ENCODE measurements at places on chromosomes 6 and 20. TPM values are rescaled to one million over a fixed set of nuclear protein-coding genes. Genes with fewer than 3 reads are reported as not detected.

The PPIL6 gene
- 0.58 TPM for total RNA-seq

The BPIFB6 gene
- total RNA-seq: not detected

The CLVS2 gene
- 0.14 TPM for total RNA-seq

The SLC32A1 gene
- 0.09 TPM for total RNA-seq

DNA sequence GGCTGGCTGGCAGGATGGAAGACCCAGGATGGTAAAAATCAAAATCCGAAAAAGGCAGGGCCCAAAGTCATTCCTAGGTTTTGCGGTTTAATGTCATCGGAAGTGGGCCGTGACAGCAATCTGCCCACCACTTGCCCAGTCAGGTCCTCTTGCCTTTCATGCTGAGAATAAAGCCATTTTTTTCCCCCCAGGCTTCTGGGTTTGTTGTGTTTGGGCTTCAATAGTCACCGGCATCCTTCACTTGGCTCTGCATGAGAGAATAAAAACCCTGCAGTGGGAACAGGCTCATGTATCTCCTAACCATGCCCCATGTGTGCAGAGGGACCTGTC is 56.1 kb downstream of the MEP1A start:
- DNase-seq: no peak

DNA sequence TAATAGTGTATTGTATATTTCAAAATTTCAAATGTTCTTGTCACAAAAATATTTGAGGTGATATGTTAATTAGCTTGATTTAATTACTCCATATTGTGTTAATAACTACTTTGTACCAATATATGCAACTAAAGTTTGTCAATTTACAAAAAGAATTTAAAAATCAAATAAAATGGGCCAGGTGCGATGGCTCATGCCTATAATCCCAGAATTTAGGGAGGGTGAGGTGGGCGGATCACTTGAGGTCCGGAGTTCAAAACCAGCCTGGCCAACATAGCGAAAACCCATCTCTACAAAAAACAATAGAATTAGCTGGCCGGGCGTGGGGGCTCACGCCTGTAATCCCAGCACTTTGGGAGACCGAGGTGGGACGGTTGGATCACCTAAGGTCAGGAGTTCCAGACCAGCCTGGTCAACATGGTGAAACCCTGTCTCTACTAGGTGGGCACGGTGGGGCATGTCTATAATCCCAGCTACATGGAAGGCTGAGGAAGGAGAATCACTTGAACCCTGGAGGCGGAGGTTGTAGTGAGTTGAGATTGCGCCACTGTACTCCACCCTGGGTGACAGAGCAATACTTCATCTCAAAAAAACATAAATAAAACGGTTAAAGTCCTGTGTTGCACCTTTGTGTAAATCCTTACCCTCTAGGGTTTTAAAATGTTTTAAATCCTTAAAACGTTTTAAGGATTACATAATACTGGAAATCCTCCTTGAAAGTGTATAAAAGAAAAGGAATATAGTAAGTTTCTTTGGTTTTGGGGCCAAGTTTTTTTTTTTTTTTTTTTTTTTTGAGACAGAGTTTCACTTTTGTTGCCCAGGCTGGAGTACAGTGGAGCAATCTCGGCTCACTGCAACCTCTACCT is 4.0 kb downstream of the HSPA1B start:
- no peak for DNase-seq

- DNase-seq: peak; percentile 46
Measured at GRCh38 chr6:39215640-39216158, 13.6 kb downstream of the KCNK5 start.

DNA sequence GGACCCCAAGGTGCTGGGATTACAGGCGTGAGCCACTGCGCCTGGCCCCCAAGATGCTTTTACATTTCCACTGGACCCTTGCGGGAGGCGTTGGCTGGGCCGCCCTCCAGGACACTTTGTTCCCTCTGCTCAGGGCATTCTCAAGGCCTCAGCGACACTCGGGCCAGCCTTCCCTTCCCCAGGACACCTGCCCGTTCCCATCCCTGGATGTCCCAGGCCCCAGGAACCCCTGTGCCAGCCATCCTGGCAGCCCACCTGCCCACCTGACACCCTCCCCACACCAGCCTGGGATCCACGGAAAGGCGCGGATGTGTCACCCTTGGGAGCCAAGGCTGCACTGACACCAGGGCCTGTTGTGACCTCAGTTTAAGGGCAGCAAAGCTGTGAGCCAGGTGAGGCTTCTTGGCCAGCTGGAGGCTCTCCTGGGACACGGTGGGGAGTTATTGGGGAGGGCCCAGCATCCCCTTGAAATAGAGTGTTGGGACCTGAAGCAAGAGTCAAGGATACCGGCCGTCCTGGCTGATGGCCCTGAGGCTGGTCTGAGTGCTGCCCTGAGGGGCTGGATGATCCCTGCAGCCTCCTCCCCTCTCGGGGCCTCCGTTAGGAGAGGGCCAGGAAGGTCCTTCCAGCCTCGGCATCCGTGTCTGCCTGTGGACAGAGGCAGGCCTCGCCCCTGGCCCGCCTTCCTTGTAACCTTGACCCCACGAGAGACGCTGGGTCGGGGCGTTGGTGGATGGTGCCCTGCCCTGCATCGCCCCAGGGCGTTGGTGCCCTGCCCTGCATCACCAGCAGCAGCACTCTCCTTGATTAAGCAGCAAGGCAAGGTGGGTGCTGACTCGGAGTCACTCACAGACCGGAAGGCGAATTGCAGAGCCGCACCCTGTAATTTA is 84.2 kb upstream of the BHLHE23 start:
- peak; percentile 46 for DNase-seq

DNA sequence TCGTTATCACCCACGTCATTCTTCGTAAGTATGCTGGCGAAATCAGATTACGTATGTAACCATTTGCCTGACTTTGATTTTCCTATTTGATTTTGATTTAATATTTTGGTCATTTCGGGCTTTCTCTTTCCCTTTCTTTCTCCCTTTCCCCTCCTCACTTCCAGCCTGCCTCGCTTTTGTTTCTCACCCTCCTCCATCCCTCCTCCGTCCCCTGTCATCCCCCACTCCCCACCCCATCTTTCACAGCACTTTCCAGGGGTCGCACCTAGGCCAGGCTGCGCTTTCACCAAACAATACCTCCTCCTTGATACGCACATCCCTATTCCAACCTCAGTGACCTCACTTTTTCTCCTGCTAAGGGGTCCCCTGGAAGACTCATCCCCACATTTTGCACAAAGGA is 194.6 kb upstream of the SNX9 start:
- no peak for DNase-seq

DNA sequence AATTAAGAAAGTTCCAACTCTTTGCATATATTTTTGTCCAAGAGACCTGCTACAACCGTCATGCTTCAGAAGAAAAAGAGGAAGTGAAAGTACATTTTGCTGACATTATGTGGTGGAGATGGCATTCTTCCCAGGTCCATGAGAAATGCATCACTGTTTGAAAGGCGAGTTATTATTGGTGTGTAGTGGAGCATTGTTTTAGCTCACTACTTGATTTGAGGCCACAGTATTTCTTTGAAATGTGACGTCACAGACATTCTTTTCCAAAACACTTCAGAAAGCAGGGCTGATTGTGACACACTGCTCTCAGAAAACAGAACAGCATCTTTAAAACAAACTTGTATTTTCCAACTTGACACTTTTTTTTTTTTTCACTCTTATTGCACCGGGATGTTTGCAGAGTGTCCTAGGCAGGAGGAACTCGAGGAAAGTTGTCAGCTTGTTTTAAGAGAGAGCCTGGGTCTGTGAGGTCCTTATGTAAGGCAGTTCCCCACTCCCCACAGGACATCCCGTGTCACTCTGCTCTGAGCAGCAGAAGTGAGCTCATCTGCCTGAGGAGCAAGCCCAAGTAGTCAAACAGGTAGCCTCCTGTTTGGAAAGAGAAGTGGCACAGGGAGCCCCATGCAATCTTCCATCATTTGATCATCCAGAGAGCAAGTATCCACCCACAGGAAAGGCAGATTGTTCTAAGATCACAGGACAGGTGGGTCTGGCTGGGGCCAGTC is 1.1 kb downstream of the SPTLC3 start:
- DNase-seq: peak; percentile 6

- DNase-seq: no peak
Measured at GRCh38 chr20:56343861-56344381, 14.9 kb upstream of the FAM210B start.

GRCh38 chr6:130065609-130066156 is 47.3 kb downstream of the L3MBTL3 start:
- no peak for DNase-seq

- no peak for DNase-seq
Measured at GRCh38 chr6:170424604-170425126, 118.1 kb downstream of the FAM120B start.

GRCh38 chr6:73690056-73690455 is 5.9 kb upstream of the CD109 start:
- no peak for DNase-seq

DNA sequence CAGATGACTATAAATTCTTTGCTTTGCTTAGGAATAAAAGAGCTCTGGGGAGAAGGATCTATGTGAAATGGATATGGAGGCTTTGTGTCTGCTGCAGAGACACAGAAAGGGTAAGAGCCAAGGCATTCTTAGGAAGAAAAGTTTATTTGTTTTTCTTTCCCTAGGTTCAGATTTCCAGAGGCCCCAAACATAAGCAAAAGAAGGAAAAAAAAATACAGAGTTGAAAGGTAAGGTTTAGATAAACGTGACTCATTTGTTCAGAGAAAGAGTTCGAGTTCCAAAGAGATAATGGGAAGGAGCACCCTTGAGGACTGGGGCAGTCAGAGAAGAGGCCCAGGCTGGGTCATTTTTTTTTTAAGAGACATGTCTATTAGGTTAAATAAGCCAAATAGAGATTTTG is 27.4 kb upstream of the BMP5 start:
- DNase-seq: no peak

DNA sequence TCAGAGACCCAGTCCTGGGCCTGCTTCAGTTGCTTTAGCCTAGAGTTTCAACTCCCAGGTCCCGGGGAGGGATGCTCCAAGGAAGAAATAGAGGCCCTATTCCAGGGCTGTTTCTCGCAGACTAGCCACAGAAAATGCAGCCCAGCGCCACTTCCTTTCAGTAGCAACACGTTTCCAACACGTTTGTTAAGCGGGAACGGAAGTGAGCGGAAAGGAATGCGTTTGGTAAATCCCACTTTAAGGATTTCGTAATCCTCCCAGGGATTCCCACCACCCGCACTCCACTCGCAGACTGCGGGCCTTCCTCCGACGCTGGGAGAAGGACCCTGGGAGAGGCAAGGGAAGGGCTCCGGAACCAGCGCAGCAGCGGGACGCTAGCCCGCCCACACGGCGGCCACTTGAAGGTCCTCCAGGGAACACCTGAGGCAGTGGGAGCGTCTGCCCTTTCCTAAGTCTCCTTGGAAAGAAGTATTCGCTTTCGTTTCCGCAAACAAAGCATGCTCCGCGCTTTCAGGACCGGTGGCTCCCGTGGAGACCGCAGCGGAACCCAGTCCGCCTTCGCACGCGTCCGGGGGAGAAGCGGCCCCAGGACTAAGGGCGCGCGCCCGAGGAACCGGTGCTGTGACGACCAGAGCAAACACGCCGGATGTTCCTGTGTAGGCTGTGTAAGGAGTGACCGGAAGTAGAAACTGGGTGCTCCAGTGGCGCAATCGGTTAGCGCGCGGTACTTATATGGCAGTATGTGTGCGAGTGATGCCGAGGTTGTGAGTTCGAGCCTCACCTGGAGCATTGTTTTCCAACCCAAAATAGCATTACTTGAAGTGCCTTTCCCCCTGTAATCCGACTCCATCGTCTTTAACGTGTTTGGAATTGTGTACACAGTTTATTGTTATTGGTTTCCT is 227.6 kb upstream of the PRSS16 start:
- DNase-seq: peak; percentile 80

DNA sequence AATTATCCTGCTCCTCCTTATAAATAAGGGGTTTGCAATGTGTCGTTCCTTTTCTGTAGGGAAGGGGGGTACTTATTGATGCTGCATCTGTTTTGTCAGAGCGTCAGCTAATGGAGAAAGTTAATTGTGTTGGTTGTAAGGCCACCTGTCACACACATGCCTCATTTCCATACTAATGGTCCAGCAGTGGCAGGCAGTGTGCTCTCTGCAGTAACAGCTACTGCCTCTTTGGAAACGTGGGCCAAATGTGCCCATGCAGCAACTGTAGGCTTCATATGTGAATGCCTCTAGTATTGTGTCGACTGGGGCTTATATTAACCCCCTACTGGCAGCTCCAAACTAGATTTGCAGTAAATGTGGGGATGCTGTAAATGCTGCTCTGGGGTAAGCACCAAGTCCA is 56.3 kb upstream of the OLIG3 start:
- no peak for DNase-seq

All from left colon (tissue), 2 donors.